HCT116 (cell line): ENCODE measurements at places on chromosomes 2 and 18. TPM values are rescaled to one million over a fixed set of nuclear protein-coding genes. Genes with fewer than 3 reads are reported as not detected.

DNA sequence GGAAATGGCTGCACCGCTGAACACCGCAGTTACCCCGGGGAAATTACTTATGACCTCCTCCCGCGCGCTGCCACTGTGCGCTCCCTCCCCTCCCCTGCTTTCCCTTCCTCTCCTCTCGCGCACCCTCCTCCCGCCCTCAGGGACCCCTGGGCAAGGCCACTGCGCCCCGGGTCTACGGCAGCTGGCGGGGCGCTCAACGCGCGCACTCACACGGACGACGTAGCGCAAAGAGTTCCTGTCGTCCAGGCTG lies 7.9 kb downstream of the ALPP start:
- no peak for DNase-seq

DNA sequence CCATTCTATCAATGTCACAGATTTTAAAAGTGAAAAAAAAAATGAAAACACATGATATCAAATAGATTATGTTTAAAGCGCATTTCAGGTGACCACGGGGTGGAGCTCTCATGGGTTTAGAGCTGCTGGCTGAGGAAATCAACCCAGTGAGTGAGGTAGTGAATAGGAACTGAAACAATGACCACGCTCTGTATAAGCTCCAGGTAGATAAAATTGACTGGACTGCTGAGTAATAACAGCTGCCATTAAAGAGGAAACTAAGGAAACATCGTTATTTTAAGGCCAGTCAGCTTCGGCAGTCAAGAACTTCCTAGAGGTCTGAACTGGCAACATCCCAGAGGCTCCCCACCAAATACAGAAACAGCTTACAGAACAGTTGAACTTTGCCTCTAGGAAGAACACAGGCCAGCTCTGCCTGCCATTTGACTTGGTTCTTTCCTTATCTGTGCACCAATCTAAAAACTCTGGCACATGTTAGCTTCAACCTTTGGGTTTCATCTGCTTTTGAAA lies 185.9 kb downstream of the PDE1A start:
- peak; percentile 38 for DNase-seq

ESCO1 gene
- total RNA-seq: 19.6 TPM

DSG2 gene
- total RNA-seq: 123 TPM

DCDC2C gene
- total RNA-seq: not detected
